Activated CD8-positive, alpha-beta T cell treated with anti-CD3 and anti-CD28 coated beads for 36 hours (primary cell): ENCODE measurements at places on chromosomes 5 and 9. TPM values are rescaled to one million over a fixed set of nuclear protein-coding genes. Genes with fewer than 3 reads are reported as not detected.
A peak's percentile ranks its signal among the peaks of the same experiment; 100 is the strongest.

DNA sequence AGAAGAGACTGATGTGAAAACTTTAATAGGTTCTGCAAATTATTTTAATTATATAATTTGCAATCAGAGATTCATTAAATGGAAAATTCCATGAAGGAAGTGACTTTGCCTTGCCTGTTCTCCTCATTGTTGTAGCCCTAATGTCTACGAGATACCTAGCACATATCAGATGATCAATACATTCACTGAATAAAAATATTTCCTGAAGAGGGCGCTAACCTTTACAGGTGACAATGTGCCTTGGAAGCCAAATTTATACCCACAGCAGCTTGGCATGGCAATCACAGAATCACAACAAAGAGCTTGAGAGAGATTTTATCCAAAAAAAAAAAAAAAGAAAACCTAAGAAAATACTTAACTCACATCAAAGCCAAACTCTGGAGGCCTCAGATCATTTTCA lies 17.4 kb downstream of the HAUS6 start:
- H3K27me3 ChIP-seq: no peaks in the 10 kb centered on the region
- no peak overlapping the region for H3K4me3 ChIP-seq
- H3K36me3 ChIP-seq: peaks cover 30% of the 10 kb centered on the region
- H3K27ac ChIP-seq: peak overlapping the region; percentile 8

- H3K4me1 ChIP-seq: peaks cover 4% of the 10 kb centered on the region
- no peak overlapping the region for H3K27ac ChIP-seq
- no peaks in the 10 kb centered on the region for H3K27me3 ChIP-seq
- H3K4me3 ChIP-seq: no peak overlapping the region
- H3K36me3 ChIP-seq: no peaks in the 10 kb centered on the region
Observed at GRCh38 chr5:80069251-80069800, 34.2 kb downstream of the THBS4 start.

The GABRB2 gene
- not detected for total RNA-seq

The BARHL1 gene
- total RNA-seq: not detected

DNA sequence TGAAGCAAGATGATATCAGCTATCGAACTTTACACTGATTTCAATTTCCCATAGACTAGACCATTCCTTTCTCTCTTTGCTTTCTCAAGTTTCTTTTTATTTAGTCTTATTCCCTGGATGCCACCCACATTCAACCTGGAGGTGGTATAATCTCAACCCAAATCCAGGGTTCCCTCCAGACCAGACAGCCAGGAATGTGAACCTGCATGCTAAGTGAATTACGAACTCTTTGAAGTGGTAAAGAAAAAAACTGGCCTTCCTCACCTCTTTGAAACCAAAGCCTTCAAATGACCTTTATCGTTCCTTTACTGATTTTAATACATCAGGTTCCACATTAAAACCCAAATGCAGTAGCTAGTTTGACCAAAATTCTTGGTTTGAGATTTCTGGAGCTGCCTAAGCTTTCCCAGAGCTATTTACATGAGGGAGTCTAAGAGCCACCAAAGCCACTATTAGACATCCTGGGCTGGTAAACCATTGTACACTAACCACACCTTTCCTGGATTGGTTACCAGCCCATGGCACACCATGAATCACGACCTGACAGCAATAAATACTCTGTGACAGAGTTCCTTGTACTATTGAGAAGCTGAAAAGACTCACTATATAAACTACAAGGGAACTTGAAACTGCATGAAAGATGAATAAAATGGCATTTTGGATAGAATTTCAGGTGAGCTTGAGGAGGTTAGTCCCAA lies 323.7 kb downstream of the ADAMTS6 start:
- no peaks in the 10 kb centered on the region for H3K36me3 ChIP-seq
- no peaks in the 10 kb centered on the region for H3K27me3 ChIP-seq
- no peak overlapping the region for H3K27ac ChIP-seq
- H3K4me3 ChIP-seq: no peak overlapping the region
- H3K4me1 ChIP-seq: peaks cover 4% of the 10 kb centered on the region

DNA sequence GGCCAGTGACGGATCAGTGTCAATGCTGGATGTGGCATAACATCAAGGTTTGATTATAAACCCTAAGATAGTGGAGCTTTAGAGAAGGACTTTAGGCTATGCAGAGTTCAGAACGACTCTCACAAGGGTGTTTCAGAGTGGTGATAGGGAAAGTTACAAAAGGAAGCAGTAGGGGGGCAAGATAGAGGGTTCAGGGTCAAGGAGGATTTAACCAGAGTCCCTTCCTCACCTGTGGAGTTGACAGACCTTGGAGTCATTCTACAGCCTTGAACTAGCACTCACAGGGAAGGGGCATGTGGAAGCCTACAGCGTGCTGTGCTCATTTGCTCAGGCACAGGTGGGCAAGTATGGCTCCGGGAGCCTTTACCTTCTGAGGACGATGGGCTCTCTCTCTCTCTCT lies 7.9 kb downstream of the DMRT1 start:
- no peaks in the 10 kb centered on the region for H3K4me1 ChIP-seq
- H3K4me3 ChIP-seq: no peak overlapping the region
- H3K36me3 ChIP-seq: no peaks in the 10 kb centered on the region

The FBXW11 gene
- 49.3 TPM for total RNA-seq

GRCh38 chr5:143205386-143205785 lies 198.1 kb downstream of the NR3C1 start:
- no peak for DNase-seq
- peaks cover 7% of the 10 kb centered on the region for H3K36me3 ChIP-seq
- no peak overlapping the region for H3K27ac ChIP-seq
- peaks cover 22% of the 10 kb centered on the region for H3K4me1 ChIP-seq

The ARHGEF37 gene
- total RNA-seq: 1.1 TPM

The PTGR1 gene
- total RNA-seq: 1.8 TPM

DNA sequence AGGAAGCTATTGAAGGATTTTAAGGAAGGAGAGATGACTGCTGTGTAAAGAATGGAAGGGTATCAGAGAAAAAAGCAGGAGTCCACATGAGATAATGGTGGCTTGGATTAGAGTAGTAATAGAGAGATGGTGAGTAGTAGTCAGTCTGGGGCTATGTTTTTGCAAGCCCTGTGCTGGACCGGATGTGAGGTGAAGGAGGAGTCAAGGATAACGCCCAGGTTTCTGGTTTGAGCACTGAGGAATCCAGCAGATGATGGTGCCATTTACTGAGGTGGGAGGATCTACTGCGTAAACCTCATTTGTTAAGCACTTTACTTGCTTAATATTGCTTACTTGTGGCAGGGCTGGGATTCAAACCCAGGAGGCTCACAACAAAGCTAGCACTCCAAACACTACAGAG lies 1.1 kb downstream of the TIGD6 start:
- H3K27ac ChIP-seq: peak overlapping the region; percentile 95
- no peaks in the 10 kb centered on the region for H3K27me3 ChIP-seq
- H3K4me1 ChIP-seq: peaks cover 37% of the 10 kb centered on the region
- peak overlapping the region; percentile 93 for H3K4me3 ChIP-seq
- peaks cover 19% of the 10 kb centered on the region for H3K36me3 ChIP-seq
- DNase-seq: no peak

DNA sequence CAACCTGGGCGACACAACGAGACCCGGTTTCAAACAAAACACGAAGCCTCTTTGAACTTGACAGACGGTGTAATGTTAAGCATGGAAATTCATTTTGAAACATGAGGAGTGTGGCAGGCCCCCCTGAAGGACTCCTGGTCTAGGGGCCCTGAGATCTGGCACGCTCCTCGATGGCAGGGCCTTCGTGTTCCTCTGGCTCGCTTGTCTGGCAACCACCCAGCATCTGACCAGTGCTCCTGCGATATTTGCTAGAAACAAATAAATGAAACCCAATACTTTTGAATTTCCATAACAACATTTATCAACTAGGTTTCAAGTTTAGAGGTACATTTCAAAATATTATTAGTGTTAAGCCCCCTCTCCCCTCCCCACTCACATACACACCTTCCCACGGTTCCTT lies 193.0 kb downstream of the ERCC6L2 start:
- no peak overlapping the region for H3K4me3 ChIP-seq
- no peaks in the 10 kb centered on the region for H3K36me3 ChIP-seq
- H3K27me3 ChIP-seq: no peaks in the 10 kb centered on the region
- no peaks in the 10 kb centered on the region for H3K4me1 ChIP-seq
